Activated naive CD4-positive, alpha-beta T cell treated with anti-CD3 and anti-CD28 coated beads for 36 hours (primary cell): ENCODE measurements at places on chromosomes 11 and 22. TPM values are rescaled to one million over a fixed set of nuclear protein-coding genes. Genes with fewer than 3 reads are reported as not detected.

OR52A1 gene
- not detected for total RNA-seq

STK33 gene
- 1.1 TPM for total RNA-seq

COMMD9 gene
- 30.9 TPM for total RNA-seq

NLRP14 gene
- not detected for total RNA-seq

SMTNL1 gene
- not detected for total RNA-seq

UPB1 gene
- not detected for total RNA-seq

MMP3 gene
- total RNA-seq, result not detected

MMP13 gene
- total RNA-seq, result not detected

SCT gene
- not detected for total RNA-seq

- no peak overlapping the region for H3K4me3 ChIP-seq
- no peak for DNase-seq
- no peaks in the 10 kb centered on the region for H3K36me3 ChIP-seq
- H3K27me3 ChIP-seq, result no peaks in the 10 kb centered on the region
- no peak overlapping the region for H3K27ac ChIP-seq
- H3K4me1 ChIP-seq, result no peaks in the 10 kb centered on the region
These were observed 5.1 kb downstream of the ELF5 start for GRCh38 chr11:34508524-34508923.

DNA sequence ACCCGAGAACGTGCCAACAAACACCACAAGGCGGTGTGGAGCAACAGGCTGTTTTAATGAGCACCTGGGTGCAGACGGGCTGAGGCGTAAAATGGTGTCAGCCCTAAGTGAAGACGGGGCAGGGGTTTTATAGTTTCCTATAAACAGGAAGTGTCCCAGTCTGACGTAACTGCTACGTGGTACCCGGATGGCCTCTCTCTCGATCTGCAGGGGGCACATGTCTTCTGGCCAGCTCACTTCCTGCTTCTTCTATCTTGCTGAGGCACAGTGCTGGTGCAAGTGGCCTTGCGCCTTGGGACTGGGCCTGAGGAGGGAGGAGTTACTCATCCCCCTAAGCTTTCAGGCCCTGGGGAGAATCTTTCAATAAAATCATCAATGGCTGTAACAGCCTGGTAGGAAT is 20.9 kb downstream of the OOSP3 start:
- DNase-seq, result no peak
- no peak overlapping the region for H3K27ac ChIP-seq
- no peak overlapping the region for H3K4me3 ChIP-seq
- peaks cover 6% of the 10 kb centered on the region for H3K27me3 ChIP-seq

GRCh38 chr11:102047305-102047924 is at the start of gene CFAP300:
CFAP300 (plus strand) TSS chr11:102047437; CDS start chr11:102047471, 34 bp downstream.
- H3K4me1 ChIP-seq, result peaks cover 8% of the 10 kb centered on the region
- no peak within 1 kb of the TSS for H3K27ac ChIP-seq
- H3K4me3 ChIP-seq, result peak within 1 kb of the TSS; percentile 58
- DNase-seq, result peak; percentile 56
- peaks cover 25% of the 10 kb centered on the region for H3K27me3 ChIP-seq
- H3K36me3 ChIP-seq, result no peaks in the 10 kb centered on the region

GRCh38 chr11:104661471-104661870 is 236.8 kb downstream of the CASP12 start:
- H3K36me3 ChIP-seq, result no peaks in the 10 kb centered on the region
- H3K4me1 ChIP-seq, result peaks cover 12% of the 10 kb centered on the region
- no peak overlapping the region for H3K27ac ChIP-seq
- DNase-seq, result no peak

GRCh38 chr11:86177302-86177701 is 67.3 kb upstream of the EED start:
- no peaks in the 10 kb centered on the region for H3K36me3 ChIP-seq
- no peak for DNase-seq
- peak overlapping the region; percentile 67 for H3K27ac ChIP-seq
- H3K27me3 ChIP-seq, result no peaks in the 10 kb centered on the region
- H3K4me1 ChIP-seq, result peaks cover 20% of the 10 kb centered on the region

- no peak overlapping the region for H3K27ac ChIP-seq
- no peaks in the 10 kb centered on the region for H3K36me3 ChIP-seq
- peaks cover 7% of the 10 kb centered on the region for H3K4me1 ChIP-seq
These were observed 2.5 kb upstream of the IGLL5 start for GRCh38 chr22:22884888-22885840.

- no peak overlapping the region for H3K4me3 ChIP-seq
- peaks cover 47% of the 10 kb centered on the region for H3K36me3 ChIP-seq
- peak; percentile 68 for DNase-seq
- H3K27ac ChIP-seq, result peak overlapping the region; percentile 98
- H3K4me1 ChIP-seq, result peaks cover 99% of the 10 kb centered on the region
- no peaks in the 10 kb centered on the region for H3K27me3 ChIP-seq
These were observed 24.9 kb downstream of the CD44 start for GRCh38 chr11:35163702-35164496.

- no peaks in the 10 kb centered on the region for H3K27me3 ChIP-seq
- no peak overlapping the region for H3K27ac ChIP-seq
- H3K4me1 ChIP-seq, result no peaks in the 10 kb centered on the region
- no peak for DNase-seq
- H3K36me3 ChIP-seq, result no peaks in the 10 kb centered on the region
- no peak overlapping the region for H3K4me3 ChIP-seq
These were observed 30.2 kb upstream of the SWAP70 start for GRCh38 chr11:9633679-9634078.

DNA sequence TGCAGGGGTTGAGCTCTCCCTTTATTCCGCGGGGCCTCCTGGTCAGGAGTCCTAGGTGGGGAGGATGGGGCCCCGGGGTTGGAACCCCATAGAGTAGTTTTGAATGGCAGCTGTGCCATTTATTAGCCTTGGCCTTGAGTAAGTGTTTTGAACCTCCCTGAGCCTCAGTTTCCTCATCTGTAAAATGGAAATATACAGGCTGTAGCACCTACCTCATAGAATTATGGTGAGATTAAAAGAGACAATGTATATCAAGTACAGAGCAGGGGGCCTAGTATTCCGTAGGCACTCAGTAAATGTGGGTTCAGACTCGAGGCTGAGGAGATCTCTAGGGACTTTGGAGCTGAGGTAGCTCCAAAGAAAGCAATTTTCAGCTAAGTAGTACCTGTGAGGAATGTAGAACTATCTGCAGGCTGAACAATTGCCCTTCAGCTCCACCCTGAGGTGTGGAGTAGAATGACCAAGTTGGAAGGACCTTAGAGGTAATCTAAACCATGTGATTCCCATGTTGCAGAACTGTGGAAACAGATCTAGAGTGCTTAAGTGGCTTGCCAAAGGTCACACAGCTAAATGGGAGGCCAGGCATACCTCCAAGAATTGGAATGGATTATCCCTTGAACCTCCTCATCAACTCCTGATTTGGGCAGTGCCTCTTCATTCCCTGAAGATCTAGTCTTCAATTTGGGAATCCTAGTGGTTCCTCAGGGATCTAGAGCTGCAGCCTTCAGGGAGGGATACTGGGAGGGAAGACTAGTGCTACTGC is 682 bp downstream of the PGAP2 start:
- peaks cover 18% of the 10 kb centered on the region for H3K4me1 ChIP-seq
- no peak overlapping the region for H3K27ac ChIP-seq
- peak overlapping the region; percentile 97 for H3K4me3 ChIP-seq

GRCh38 chr11:73921180-73921579 is 29.6 kb upstream of the DNAJB13 start:
- no peak overlapping the region for H3K4me3 ChIP-seq
- no peak overlapping the region for H3K27ac ChIP-seq
- DNase-seq, result no peak
- peaks cover 3% of the 10 kb centered on the region for H3K4me1 ChIP-seq
- H3K36me3 ChIP-seq, result peaks cover 20% of the 10 kb centered on the region

DNA sequence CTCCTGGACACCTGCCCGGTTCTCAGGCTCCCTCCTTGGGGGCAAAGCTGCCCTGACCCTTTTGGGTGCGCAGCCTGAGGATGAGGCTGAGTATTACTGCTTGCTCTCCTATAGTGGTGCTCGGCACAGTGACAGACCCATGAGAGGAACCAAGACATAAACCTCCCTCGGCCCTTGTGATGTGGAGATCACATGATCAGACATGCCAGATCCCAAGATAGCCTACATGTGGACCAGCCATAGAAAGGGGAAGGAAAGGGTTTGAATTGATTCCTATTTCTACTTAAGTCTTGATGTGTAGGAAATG is 125.3 kb downstream of the VPREB1 start:
- DNase-seq, result no peak
- no peaks in the 10 kb centered on the region for H3K4me1 ChIP-seq
- H3K27ac ChIP-seq, result no peak overlapping the region
- no peak overlapping the region for H3K4me3 ChIP-seq
- no peaks in the 10 kb centered on the region for H3K36me3 ChIP-seq

- H3K27me3 ChIP-seq, result no peaks in the 10 kb centered on the region
- DNase-seq, result no peak
- H3K27ac ChIP-seq, result no peak overlapping the region
- H3K36me3 ChIP-seq, result peaks cover 21% of the 10 kb centered on the region
- no peak overlapping the region for H3K4me3 ChIP-seq
- no peaks in the 10 kb centered on the region for H3K4me1 ChIP-seq
These were observed 26.8 kb upstream of the GRIK4 start for GRCh38 chr11:120484722-120485121.
